Dermis microvascular lymphatic vessel endothelial cell (primary cell): ENCODE measurements at places on chromosomes 12 and 14.

- DNase-seq, result no peak
These were observed 162.7 kb upstream of the TMTC2 start for GRCh38 chr12:82523996-82524395.

DNA sequence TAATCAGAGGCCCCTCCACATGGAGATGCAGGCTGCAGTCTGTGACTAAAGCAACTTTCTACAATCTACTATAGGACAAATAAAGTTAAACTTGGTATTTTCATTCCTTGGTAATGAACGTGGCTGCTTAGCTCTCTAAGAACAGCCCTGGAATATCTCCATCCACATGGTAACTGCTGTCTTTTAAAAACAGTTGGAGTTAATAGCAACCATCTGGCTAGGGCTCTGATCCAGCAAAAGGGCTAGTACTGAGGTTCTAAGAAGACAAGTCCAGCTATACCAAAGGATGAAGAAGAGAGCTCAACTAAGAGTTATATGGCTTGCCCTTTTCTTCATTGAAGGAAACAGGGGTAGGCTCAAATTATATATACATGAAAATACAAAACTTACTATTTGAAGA lies 920.1 kb downstream of the FLRT2 start:
- DNase-seq, result no peak

- DNase-seq, result peak; percentile 35
These were observed 58.0 kb downstream of the TRAFD1 start for GRCh38 chr12:112183141-112184021.

- peak; percentile 62 for DNase-seq
These were observed 15.1 kb downstream of the PPM1H start for GRCh38 chr12:62919838-62920237.

GRCh38 chr12:106583242-106584103 lies 669 bp downstream of the RFX4 start:
- DNase-seq, result peak; percentile 28

- DNase-seq, result no peak
These were observed 7.8 kb upstream of the PLXNC1 start for GRCh38 chr12:94140556-94140955.

DNA sequence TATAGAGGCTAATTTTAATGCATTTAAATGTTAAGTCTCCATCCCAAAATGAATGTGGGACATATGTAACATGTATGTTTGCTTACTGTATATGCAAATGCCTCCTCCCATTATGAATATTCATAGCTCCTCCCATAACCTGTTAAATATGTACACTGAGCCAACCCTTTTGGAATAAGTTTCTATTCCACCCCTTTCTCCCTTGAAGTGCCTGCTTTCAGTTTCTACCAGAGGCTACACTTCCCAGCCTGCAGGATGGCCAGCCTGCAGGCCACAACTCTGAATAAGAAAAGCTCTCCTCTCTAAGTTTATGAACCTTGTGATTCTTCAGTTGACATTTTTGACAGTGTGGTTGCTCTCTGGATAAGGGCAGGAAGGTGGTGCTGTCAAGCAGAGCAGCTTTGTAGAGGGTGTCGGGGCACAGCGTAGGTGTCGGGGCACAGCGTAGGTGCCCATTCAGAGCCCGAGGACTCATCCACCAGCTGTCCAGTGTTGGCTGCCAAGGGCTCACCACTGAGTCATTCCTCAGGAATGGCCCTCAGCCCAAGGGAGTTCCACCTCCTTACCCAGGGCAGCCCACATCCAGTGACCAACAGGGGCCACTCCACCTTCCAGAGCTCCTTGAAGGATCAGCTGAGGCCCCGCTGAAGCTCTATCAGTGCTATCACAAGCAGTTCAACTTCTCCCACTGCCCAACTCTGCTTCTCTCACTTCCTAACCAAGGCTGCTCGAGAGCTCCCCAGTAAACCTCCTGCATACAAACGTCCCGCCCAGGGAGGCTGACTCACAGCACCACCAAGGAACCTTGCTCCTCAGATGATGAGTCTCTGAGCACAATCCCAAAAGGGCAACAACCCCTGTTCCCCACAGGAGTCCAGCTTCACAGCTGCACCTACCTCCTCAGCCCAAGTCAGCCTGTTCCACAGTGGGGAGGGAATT lies 31.4 kb downstream of the VWF start:
- DNase-seq, result no peak

- DNase-seq, result no peak
These were observed 169.4 kb downstream of the KIF26A start for GRCh38 chr14:104307627-104308401.

- no peak for DNase-seq
These were observed 253.8 kb downstream of the RMST start for GRCh38 chr12:97716356-97716755.

- no peak for DNase-seq
These were observed 154.3 kb upstream of the NPAS3 start for GRCh38 chr14:32784405-32784804.

- DNase-seq, result no peak
These were observed 87.3 kb downstream of the SUDS3 start for GRCh38 chr12:118463677-118464076.

DNA sequence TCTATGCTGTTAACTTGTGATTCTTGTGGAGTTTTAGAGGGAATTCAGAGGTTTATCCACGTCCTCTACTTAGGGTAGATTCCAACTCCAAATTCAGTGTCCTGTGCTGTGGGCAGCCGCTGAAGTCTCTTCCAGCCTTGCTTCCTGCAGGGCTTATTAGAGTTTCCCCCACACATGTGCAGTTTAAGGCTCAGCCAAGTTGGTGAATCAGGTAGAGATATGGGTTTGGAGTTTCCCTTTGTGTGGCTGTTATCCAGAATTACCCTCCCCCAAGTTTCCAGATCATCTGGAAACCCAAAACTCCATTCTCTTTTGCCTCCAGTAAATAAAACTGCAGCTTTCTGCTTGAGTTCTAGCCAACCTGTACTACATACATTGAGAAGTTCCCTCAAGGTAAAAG lies 853.7 kb downstream of the GALC start:
- DNase-seq, result no peak

- DNase-seq, result no peak
These were observed 119.1 kb downstream of the TTC7B start for GRCh38 chr14:90697132-90697531.

DNA sequence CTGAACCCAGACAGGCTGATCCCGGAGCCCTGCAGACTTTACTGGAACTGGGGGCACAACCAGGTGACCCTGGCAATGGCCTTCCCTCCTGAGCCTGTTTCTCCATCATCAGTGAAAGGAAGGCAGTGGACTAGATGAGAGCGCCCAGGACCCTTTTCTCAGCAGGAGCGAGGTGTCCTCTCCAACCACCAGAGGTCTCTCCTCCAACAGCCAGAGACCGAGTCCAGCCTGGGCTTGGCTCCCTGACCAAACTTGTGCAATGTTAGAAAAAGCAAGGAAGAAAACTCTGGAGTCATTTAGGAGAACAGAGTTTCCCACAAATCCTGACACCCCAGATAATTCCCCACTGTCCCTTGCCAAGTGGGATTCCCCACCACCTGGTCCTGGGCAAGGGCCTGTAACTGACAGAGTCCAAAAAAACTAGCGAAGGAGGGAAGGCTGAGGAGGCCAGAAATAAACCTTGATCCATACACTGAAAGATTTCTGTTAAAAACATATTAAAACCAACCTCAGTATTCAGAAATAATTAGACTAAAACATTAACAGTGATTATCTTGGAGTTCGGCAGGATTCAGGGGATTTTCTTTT lies 9.0 kb downstream of the RPS6KL1 start:
- peak; percentile 77 for DNase-seq

- no peak for DNase-seq
These were observed 105.4 kb upstream of the MED13L start for GRCh38 chr12:116382686-116383530.

DNA sequence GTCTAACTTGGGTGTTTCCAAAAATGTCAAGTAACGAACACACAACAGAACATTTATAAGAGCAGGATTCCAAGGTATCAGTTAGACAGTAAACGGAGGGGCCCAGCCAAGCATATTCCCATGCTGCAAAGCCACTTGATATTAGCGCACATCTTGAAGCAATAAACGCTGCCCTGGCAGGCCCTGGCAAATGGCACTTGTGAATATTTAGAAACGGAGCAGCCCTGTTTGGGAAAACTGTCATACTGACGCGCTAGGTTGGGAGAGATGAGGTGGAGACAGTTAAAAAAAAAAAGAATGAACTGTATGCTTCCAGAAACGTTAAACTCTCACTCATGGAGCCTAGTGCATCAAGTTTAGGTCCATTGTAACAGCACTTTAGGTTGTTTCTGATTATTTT lies 9.3 kb downstream of the DGLUCY start:
- DNase-seq, result no peak

GRCh38 chr12:63093711-63094110 lies 57.3 kb downstream of the AVPR1A start:
- no peak for DNase-seq

DNA sequence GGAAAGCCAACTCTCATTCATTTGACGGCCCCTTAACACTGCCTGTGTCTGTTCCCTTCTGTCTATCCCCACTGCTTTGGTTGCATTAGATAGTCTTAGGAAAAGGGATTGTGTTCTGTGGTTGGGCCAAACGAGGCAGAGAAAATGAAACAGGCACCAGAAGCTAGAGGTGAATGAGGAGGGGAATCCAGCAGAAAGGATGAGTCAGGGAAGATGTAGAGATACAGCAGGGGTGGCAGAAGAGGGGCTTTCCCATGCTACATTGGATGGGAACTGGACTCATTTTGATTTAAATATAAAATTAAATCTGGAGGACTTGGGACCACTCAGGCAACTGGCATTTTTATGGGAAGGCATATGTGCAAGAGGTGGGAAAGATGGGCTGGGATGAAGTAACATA lies 43.3 kb downstream of the OTOGL start:
- no peak for DNase-seq

DNA sequence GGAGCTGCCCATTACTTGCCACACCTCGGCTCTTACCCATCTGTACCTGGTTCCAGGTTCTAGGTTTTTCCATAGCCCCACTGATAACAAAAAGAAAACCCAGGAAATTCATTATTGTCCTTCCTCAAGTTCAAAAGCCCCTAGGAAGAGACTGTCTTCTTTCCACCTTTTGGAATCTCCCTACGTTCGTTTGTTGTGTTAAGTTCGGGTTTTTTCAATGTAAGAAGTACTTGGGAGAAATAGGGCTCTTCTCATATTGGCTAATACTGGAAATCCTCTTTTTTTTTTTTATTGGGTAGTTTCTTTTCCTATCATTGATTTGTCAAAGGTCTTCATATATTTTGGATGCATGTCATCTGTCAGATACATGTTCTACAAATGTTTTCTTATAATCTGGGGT lies 17.3 kb downstream of the SLC15A5 start:
- no peak for DNase-seq

DNA sequence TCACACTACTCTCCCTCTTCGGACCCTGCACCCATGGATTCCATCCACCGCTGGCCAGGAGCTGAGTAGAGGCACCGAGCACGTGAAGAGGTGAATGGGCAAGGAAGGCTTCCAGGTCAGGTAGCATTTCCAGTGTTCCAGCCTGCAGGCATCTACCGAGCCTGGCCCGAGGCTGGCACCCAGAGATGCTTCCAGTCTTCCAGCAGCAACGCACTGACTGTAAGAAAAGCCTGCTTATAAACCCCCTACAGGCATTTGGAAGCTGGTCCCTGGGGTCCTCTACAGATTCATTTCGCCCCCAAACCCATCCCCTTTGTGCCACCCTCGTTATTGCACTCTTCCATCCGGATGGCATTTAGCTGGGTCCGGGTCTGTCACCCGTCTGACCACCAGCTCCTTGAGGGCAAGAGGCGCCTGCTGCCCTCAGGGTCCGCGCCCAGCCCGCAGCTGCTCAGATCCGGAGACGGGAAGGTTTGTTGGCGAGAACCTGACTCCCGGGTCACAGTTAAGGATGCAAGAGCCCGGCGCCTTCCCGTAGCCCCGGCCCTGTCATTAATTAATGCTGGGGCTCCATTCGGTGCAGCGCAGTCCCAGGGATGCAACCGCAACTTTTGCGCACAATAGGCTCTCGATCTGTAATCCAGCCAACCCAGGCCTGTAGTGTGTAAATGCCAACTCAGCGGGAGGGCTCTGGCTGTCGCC lies 614 bp upstream of the MARK3 start:
- DNase-seq, result no peak

- no peak for DNase-seq
These were observed 53.6 kb downstream of the SLC25A47 start for GRCh38 chr14:100376751-100377171.

- DNase-seq, result no peak
These were observed 41.6 kb downstream of the USP15 start for GRCh38 chr12:62301799-62302133.

DNA sequence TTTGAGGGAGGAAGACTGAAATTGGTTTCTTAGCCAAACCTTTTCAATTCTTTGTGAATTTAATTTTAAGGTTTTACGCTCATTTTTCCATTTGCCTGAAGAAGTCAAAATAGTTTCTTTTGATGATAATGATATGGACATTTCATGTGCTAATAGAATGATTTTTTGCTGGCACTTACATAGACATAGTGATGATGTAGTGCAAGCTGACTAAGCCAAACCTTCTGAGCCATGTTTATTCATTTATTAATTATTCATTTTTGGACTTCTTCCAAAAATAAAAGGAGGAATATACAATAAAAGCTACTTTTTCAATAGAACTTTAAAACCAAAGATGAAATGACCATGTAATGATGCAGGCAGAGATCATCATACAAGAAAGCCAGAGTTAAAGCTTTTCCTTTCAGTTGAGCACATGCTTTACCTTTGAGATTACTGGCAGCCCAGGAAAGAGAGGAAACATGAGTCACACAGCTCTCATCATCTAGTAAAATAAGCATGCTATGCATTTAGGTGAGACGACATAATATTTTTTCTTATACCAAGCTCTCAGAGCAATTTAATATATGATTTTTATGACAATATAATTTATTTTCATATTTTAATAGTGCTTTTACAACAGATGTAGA lies 24.8 kb downstream of the KCNA1 start:
- DNase-seq, result peak; percentile 24

GRCh38 chr12:45718306-45718705 lies 11.2 kb upstream of the ARID2 start:
- DNase-seq, result no peak

GRCh38 chr12:62899568-62900390 lies 35.2 kb downstream of the PPM1H start:
- no peak for DNase-seq

GRCh38 chr12:74280156-74280655 lies 257.4 kb upstream of the ATXN7L3B start:
- DNase-seq, result no peak

GRCh38 chr14:102217399-102217798 lies 77.7 kb downstream of the WDR20 start:
- no peak for DNase-seq

GRCh38 chr14:35985474-35986218 lies 159.5 kb downstream of the BRMS1L start:
- DNase-seq, result no peak

GRCh38 chr12:69071091-69071370 lies 138.1 kb upstream of the CPM start:
- no peak for DNase-seq

GRCh38 chr12:79927772-79928474 lies 7.0 kb downstream of the PPP1R12A start:
- no peak for DNase-seq
